ENCODE measurements at places on chromosomes 6 and 20.
A peak's percentile ranks its signal among the peaks of the same experiment; 100 is the strongest.

GRCh38 chr20:56924292-56925081 is 295.4 kb downstream of the TFAP2C start:
- no peak for DNase-seq

DNA sequence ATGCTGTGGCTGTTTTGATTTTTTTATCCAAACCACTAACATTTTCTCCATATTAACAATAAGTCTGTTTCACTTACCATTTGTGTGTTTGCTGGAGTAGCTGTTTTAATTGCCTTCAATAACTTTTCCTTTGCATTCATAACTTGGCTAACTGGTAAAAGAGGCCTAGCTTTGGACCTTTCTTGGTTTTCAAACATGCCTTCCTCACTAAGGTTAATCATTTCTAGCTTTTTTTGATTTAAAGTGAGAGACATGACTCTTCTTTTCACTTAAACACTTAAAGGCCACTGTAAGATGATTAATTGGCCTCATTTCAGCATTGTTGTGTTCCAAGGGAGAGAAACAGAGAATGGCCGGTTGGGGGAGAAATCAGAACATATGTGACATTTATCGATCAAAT is 2.9 kb downstream of the WFDC12 start:
- no peak for DNase-seq

- DNase-seq, result no peak
Observed at GRCh38 chr20:62087227-62087626, 21.5 kb upstream of the TAF4 start.

DNA sequence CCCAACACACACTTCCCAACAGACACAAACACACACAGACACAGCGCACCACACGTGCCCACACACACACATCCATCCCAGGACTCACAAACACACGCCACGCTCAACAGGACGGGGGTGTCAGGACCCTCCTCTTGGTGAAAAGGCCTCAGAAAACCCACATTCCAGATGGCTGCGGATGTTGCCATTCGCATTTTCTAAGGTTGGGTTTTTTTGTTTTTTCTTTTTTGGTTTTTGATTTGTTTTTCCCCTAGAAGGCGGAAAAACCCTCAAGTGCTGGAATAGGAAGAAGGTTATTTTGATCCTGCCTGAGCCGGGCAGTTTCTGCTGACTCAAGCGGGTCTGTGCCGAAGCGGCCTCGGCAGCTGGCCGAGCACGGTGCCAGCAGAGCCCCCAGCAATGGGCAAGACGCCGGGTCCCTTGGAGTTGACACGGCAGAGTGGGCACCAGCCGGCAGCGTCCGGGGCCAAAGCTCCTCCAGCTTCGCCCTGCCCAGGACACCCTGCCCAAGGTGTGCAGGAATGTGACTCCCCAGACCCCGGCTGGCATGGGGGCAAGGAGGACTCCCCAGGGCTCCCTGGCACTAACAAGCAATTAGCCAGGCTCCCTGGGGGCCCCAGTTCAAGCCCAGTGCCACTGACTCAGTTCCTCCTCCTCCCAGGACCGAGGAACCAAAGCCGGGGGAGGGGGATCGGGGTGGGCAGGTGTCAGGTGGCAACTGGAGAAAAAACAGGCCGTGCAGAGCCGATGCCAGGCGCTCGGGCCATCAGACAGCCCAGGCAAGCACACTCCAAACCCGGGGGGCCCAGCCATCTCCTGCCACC is 40.9 kb upstream of the ZBP1 start:
- no peak for DNase-seq

- no peak for DNase-seq
Observed at GRCh38 chr6:134233180-134233955, 84.5 kb downstream of the SGK1 start.

GRCh38 chr6:2546901-2547300 is 203.8 kb downstream of the MYLK4 start:
- no peak for DNase-seq

GRCh38 chr6:89404512-89404911 is 7.6 kb downstream of the RRAGD start:
- no peak for DNase-seq

DNA sequence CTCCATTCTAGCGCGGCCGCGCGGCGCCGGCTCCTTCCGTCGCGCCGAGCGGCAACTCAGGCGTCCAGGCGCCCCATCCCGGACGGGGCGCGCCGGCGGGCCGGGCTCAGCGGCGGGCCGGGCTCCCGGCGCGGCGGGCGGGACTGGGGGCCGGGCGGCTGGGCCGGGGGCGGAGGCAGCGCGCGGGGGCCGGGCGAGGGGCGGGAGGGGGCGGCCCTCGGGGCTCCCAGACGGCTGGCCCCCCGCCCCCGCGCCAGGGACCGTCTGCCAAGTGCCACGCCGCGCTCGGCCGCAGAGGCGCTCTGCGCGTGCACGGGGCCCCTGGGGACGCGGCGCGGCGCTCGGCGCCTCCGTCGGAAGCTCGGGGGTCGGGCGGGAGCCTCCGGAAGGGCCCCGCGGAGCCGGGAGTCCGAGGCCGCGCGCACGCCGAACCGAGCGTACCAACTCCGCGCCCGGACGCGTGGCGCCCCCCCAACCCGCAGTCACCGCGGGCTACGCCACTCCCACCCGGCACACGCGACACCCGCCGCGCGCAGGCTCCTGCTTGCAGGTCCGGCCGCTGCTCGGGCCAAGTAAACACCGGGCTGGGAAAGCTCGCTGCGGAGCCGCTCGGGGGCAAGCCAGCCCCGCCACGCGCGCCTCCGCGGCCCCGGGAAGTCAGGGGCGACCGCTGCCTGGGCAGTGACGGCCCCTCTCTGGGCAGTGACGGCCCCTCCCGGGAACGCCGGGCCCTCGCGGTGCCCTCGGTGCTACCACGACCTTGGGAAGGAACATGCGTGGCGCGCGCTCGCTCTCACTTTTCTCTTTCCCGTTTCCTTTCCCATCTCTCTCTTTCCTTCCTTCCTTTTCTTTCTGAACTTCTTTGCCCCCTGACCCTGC is at the start of gene PREX1:
TSS of gene PREX1 (minus strand) at position 145 of the 879 bp plus-strand sequence. CDS start at position 6, 139 bp downstream.
- DNase-seq, result peak; percentile 90

DNA sequence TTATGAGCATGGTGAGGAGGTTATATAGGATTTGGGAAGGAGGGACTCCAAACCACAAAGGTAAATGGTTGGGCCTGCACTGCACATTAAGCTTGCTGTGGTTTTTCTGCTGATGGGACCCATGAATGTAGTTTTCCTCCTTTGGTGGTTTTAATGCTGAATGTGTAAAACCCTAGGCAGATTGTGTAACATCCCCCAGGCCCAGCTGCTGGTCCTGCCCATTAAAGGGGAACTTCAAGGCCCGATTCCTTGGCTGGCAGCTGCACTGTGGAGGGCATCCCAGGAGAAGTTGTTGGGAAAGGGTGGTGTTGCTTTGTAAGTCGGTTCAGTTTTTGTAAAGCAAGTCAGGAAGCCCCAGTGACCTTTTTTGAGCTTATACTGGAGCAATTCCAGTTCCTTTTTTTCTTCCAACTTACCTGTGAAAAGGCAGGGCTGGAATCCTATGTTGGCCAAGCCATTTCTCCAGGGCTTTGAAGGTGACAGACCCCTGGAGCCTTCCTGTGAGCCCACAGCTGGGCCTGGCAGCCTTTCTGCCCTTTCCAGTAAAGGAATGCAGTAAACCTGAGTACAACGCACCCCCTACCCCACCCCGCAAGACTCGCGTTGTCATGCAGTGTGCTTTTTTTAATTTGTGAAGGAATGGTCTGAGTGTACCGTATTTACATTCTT is 43.1 kb upstream of the NAA20 start:
- DNase-seq, result peak; percentile 25

- DNase-seq, result no peak
Observed at GRCh38 chr6:78770765-78771164, 96.6 kb upstream of the IRAK1BP1 start.

GRCh38 chr6:88301888-88302768 is 136.0 kb upstream of the CNR1 start:
- DNase-seq, result no peak

DNA sequence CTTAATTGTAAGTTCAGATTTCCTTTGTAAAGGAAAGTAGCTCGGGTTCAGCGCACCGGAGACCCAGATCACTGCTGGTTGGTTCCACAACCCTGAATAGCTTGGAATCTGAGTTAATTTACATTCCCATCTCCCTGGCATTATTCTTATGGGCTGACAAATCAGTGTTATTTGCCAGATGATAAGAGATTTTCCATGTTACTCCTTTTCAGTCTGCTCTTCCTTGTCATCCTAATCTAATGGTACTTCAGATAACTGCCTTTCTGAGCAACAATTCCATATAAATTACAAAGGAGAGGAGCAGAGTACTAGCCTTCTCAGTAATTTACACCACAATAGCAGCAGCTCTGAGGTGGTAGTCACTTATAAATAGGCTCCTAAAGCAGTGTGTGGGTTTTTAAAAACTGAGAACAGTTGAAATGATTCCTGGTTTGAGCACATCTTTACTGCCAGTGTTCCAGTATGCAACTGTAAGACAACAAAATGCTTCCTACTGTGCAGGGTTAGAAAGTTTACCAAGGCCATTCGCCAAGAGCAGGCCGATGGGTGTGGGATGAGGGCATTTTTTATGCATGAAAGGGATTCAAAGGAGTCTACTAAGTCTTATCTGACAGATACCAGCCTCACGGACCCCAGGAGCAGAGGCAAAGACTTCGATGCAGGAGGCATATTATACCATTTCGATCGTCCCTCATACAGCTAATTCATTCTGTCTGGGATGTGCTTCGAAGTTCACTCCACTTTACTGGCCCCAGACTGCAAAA is 89.7 kb downstream of the NDUFAF5 start:
- no peak for DNase-seq

GRCh38 chr6:17949168-17949567 is 38.3 kb downstream of the KIF13A start:
- no peak for DNase-seq

GRCh38 chr6:135173989-135174484 is 7.1 kb upstream of the MYB start:
- DNase-seq, result no peak

- DNase-seq, result no peak
Observed at GRCh38 chr6:43967719-43968091, 159.5 kb downstream of the MRPL14 start.

DNA sequence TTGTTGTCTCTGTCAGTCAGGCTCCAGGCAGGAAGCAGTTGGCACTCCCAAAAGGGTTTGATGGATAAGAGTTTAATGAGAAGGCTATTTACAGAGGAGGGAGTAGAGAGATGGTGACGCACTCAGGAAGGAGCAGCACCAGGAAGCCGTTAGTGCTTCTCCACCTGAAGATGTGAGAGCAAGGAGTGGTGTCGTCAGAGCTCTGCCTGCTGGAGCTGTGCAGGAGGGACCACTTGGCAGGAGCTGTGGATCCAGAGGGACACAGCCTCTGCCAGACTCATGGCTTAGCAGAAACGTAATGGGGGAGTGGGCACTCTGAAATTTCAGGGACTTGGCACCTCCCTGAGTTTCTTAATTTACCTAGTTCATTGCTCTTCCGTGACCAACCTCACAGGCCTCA is 16.8 kb downstream of the DAAM2 start:
- no peak for DNase-seq
